Heart left ventricle (tissue), 16 donors: ENCODE measurements at places on chromosomes 1 and 21. TPM values are rescaled to one million over a fixed set of nuclear protein-coding genes. Genes with fewer than 3 reads are reported as not detected.

Gene UBL4B
- not detected for polyA plus RNA-seq

Gene SDC3
- polyA plus RNA-seq = 24.6 TPM

DNA sequence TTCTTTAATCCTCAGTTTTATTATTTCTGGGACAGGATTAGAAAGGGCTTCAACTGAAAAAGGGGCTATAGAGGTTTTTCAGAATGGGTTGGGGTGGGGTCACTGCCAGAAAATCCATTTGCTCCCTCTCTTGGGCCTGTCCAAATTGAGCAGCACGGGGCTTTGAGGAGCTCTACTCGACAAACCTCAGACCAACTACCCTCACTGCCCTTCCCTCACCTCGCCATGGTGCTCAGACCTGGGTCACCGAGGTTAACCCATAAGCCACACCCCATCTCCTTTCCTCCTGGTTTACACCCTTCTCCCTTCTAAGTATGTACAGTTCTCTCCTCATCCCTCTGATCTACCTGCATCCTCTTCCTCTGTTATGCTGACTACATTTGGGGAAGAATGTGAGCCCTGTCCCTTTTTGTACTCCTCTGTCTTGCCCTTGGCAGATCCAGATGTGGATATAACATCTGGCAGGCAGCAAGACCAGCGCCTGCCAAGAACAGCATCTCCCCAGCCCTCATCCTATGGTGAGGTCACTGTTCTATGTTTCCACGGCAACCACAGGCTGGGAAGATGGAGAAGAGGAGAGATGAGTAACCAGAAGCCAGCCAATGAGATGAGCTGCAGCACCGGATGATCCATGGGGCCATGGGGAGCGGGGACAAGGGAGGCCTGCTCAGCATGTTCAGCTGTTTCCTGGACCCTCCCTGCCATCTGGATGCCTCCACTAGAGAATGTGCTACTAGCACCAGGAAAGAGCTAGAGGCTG is 3.7 kb upstream of the FABP3 start:
- no peak for DNase-seq

- no peak for DNase-seq
These were observed 54.6 kb downstream of the CASQ2 start for GRCh38 chr1:115713906-115714305.

DNA sequence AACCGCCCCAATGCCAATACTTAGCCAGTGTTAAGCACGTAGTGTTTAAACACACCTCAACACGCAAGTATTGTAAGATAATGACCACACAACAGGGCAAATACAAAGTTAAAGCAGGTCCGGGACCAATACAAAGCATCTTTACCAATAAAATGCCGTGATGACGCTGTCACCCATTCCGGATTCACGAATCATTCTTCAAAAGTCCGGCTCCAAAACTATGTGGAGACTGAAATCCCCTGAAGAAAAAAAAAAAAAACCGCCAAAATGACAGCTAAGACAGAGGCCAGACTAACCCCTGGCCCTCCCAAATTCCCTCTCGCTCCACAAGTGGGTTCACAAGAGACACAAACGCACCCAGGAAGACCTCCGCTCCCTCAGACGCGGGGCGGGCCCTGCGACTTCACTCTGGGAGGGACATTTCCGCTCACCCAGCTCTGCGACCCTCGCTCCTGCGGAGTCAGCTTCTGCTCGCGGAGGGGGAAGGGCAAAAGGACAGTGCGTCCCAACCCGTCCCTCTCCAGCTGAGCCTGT is 625 bp upstream of the DARS2 start:
- no peak for DNase-seq

DNA sequence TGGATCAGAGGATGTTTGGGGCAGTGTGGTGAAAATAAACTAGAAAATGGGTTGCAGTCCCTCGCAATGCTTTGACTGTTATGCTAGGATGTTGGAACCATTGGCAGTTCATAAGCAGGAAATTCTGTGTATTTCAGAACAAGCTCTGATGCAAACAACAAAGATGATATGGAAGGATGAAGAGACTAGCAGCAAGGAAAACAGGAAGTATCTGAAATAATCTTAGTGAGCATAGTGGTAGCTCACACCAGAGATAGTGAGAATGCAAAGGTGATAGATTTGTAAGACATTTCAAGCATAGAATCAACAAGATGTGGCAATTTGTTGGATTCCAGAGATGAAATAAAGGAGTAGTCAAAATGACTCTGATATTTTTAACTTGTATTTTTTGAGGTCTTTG is 11.1 kb upstream of the RCC1 start:
- no peak for DNase-seq

DNA sequence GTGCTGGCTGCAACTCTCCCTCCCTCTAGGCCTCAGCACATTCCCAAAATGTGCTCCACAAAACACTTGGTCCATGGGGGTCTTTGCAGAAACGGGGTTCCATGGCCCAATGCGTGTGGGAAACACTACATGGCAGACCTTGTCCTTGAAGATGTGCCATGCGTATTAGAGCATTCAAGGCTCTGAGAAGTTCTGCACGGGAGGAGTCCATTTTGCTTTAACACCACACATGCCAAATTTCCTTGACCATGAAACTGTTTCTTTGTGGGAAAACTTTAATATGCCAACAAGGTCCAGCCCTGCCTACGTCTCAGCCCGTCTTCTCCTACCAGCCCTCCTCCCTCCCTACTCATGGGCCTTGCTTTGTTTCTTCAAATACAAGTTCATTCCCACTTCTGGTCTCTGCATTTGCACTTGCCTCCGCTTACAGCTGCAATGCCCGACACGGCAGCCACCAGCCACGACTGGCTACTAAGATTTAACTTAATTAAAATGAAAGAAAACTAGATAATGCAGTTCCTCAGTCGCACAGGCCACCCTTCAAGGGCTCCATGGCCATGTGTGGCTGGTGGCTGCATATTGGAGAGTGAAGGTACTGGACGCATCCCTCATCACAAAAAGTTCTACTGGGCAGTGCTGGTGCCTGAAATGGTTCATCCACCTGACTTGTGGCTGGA is 19.2 kb upstream of the TAS1R2 start:
- no peak for DNase-seq

DNA sequence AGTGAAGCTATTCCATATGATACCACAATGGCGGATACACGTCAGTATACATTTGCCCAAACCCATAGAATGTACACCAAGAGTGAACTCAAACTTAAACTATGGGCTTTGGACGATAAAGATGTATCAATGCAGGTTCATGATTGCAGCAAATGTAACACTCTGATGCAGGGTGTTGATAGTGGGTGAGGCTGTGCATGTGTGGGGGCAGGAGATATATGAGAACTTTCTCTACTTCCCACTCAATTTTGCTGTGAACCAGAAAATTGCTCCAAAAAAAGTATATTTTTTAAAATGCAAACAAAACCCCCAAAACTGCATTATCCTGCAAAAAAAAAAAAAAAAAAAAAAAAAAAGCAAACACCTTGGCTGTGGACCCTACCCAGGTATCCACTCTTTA is 3.4 kb downstream of the ATP1A2 start:
- no peak for DNase-seq

DNA sequence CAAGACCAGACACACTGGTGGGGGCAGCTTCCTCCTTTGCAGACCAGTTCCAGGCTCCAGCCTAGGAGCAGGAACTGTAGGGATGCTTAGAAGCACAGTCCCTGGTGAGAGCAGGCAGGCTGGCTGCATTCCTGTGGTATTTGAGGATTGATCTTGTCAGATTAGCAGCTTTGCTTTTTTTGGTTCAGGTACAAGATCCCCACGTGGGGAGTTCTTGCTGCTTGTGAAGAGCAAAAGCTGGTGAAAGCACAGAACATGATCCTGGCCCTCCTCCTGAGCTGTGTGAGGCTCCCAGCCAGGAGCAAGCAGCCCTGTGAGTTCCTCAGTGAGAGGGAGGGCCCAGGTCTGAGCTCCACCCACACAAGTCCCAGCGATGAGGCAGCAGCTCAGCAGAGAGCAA is 75.3 kb upstream of the ARTN start:
- peak; percentile 58 for DNase-seq

DNA sequence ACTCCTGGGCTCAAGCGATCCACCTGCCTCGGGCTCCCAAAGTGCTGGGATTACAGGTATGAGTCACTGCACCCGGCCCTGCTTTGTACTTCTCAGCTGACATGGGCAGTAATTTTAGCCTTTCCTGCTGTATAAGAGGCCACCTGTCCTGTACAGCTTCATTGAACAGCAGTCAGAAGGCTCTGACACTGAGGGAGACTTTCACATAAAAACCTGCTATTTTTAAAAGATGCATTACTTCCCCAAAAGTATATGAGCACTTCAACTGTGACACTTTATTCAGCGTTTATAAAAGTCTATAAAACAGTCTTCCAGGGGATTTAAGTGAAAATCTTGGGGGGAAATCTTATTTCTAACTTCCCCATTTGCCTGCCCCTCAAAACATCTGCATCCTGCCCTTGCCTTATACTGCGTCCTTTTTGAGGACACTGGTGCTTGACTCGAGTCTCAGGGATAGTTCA is 17.6 kb downstream of the RNU5D-1 start:
- no peak for DNase-seq

Gene CFAP74
- polyA plus RNA-seq = 0.03 TPM

Gene SERTAD4
- polyA plus RNA-seq = 0.95 TPM

DNA sequence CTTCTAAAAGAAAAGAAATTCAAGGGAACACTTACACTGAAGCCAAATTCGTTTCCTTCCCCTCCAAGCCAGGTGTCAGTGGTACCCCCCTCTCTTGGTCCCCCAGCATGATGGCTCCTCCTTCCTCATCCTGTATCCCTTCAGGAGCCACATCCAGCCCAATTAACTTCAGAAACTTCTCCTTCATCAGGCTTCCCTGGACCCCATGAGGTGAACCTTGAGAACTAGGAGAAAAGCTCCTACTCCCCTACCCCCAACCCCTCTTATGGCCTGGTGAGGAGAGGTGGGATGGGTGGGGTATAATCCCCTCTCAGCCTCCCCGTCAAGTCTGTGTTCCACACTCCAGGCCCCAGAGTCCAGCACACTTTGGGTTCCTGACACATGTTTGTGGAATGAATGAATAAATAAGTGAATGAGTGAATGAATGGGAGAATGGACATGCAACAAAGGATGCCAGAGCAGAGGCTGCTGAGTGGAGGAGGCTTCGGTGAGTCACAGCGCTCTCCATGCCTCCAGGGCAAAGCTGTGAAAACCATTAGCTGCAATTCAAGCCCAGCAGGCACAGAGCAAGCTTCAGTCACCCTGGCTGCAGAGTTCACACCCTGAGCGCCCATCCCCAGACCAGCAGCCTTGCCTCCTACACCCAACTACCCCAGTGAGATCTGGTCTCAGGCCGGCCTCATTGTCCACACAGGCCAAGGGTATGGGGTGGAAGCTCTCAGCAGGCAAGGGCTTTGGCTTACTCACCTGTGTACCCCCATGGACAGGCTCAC is 43.8 kb downstream of the BATF3 start:
- DNase-seq = no peak

DNA sequence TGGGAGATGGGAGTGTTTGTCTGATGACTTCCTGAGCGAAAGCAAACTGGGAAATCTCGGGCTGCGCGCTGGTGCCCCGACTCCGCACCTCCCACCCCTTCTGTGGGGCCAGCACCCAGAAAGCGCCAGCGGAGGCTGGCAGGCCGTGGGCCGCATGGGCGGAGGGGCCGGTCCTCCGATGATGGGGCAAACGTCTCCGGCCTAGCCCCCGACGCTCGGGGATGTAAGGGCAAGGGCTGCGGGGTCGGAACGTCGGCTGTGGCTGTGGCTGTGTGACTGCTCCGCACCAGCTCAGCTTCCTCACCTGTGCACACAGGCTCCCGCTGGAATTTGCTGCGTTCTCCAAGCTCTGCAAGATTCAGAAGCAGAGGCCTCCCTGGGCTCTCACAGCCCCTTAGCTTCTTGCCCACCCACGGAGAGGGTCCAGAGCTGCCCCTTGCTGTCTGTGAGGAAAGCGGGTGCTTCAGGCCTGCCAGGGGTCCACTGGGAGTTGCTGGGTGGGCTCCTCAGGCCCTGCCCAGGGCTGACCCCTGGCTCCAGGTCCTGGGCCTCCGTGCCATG is 35.0 kb downstream of the COL18A1 start:
- DNase-seq = no peak

DNA sequence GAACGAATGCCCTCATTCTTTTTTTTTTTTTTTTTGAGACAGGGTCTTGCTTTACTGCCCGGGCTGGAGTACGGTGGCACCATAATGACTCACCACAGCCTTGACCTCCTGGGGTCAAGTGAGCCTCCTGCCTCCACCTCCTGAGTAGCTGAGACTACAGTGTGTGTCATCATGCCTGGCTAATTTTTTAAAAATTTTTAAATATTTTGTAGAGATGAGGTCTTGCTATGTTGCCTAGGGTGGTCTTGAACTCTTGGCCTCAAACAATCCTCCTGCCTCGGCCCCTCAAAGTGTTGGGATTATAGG is 69.4 kb downstream of the ALG14 start:
- DNase-seq = no peak

DNA sequence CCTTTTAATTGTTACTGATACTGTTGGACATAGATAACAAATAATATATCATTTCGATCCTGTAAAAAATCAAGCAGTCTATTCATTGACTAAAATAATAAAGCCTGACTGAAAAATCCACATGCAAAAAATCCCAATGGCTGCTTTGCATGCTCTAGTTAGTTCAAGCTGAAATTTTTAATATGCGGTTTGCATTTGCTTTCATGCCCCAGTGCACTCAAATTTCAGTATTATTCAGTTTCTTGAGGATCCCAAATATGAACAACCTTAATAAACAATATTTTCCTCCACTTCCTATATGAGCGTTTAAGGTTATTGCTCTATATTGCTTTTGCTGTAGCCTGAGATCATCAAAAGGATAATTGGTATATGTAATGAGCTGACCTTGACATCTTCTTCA is 75.1 kb upstream of the DPH5 start:
- DNase-seq = no peak

Gene CLDN19
- polyA plus RNA-seq = 0.01 TPM

GRCh38 chr1:198493329-198493728 is 47.2 kb downstream of the ATP6V1G3 start:
- no peak for DNase-seq

Gene CFAP141
- not detected for polyA plus RNA-seq

Gene GJA4
- 36.9 TPM for polyA plus RNA-seq

- no peak for DNase-seq
These were observed 6.6 kb downstream of the AJAP1 start for GRCh38 chr1:4660917-4661594.
